Epithelial cell of proximal tubule (primary cell): ENCODE measurements at places on chromosomes 11 and 22. TPM values are rescaled to one million over a fixed set of nuclear protein-coding genes. Genes with fewer than 3 reads are reported as not detected.

Gene DDIAS
- 7.1 and 14.6 TPM in 2 replicates for total RNA-seq

Gene SOX10
- not detected in 2 replicates for total RNA-seq

Gene MOV10L1
- 0.12 and 0.29 TPM in 2 replicates for total RNA-seq

Gene SCT
- not detected in 2 replicates for total RNA-seq

Gene BUD13
- 27.7 and 33.7 TPM in 2 replicates for total RNA-seq

Gene OR6A2
- total RNA-seq: 0.07 TPM in 1 of 2 replicates, not detected in the other

Gene OR51E2
- not detected in 2 replicates for total RNA-seq

Gene ZNF280B
- total RNA-seq: 2.4 and 3.3 TPM in 2 replicates

Gene NAALAD2
- total RNA-seq: 0.23 and 0.43 TPM in 2 replicates

Gene ISX
- total RNA-seq: not detected in 2 replicates

Gene CCDC87
- total RNA-seq: 0.14 and 0.52 TPM in 2 replicates

Gene PRRG4
- 2.7 and 3.1 TPM in 2 replicates for total RNA-seq

Gene MS4A4E
- total RNA-seq: not detected in 2 replicates

Gene DDT
- 138 and 163 TPM in 2 replicates for total RNA-seq

Gene AGBL2
- total RNA-seq: 0.06 and 0.72 TPM in 2 replicates

Gene PYGM
- total RNA-seq: not detected in 2 replicates

Gene IL10RA
- 0.46 and 0.87 TPM in 2 replicates for total RNA-seq

Gene PGA5
- total RNA-seq: not detected in 2 replicates

Gene VSIG10L2
- total RNA-seq: not detected in 2 replicates

Gene CYP2D6
- total RNA-seq: 0.14 and 0.29 TPM in 2 replicates

Gene CTTN
- total RNA-seq: 192 and 254 TPM in 2 replicates

Gene NLRP10
- total RNA-seq: not detected in 2 replicates

Gene SCN3B
- 0.07 and 0.23 TPM in 2 replicates for total RNA-seq

Gene SERPIND1
- not detected in 2 replicates for total RNA-seq

Gene OR51I1
- not detected in 2 replicates for total RNA-seq

Gene CRYBA4
- not detected in 2 replicates for total RNA-seq

Gene SPDYC
- not detected in 2 replicates for total RNA-seq

Gene ZP1
- not detected in 2 replicates for total RNA-seq

Gene ADAMTS8
- not detected in 2 replicates for total RNA-seq

Gene IGLL1
- total RNA-seq: not detected in 2 replicates

Gene MMP8
- total RNA-seq: not detected in 2 replicates

Gene MPZL2
- total RNA-seq: 19.9 and 29.7 TPM in 2 replicates

Gene OOSP4B
- total RNA-seq: not detected in 2 replicates

Gene LUZP2
- total RNA-seq: 0.75 TPM in 1 of 2 replicates, not detected in the other

Gene GAL
- 22.5 and 70.8 TPM in 2 replicates for total RNA-seq

Gene POU2AF3
- total RNA-seq: 0.69 TPM in 1 of 2 replicates, not detected in the other

Gene PATE2
- 0.07 TPM in 1 of 2 replicates, not detected in the other for total RNA-seq

Gene PTPN5
- 0.07 TPM in 1 of 2 replicates, not detected in the other for total RNA-seq

Gene COX8A
- 539 and 593 TPM in 2 replicates for total RNA-seq

Gene GP1BB
- 0.81 TPM in 1 of 2 replicates, not detected in the other for total RNA-seq

Gene YPEL4
- total RNA-seq: 0.86 TPM in 1 of 2 replicates, not detected in the other

Gene PATE4
- not detected in 2 replicates for total RNA-seq

Gene ANGPTL5
- not detected in 2 replicates for total RNA-seq

Gene KDELR3
- total RNA-seq: 23.4 and 27.1 TPM in 2 replicates

Gene PRR33
- not detected in 2 replicates for total RNA-seq

Gene VPREB1
- not detected in 2 replicates for total RNA-seq

Gene RRAS2
- 86.7 and 90.0 TPM in 2 replicates for total RNA-seq

Gene CYTH4
- total RNA-seq: 0.07 TPM in 1 of 2 replicates, not detected in the other

Gene KCNQ1
- 0.46 and 1.4 TPM in 2 replicates for total RNA-seq

Gene SAA2
- 15.2 and 63.5 TPM in 2 replicates for total RNA-seq

Gene CREB3L1
- total RNA-seq: 0.29 and 2.4 TPM in 2 replicates

Gene BLID
- 0.29 and 1.9 TPM in 2 replicates for total RNA-seq

Gene RNASEH2C
- 76.7 and 81.1 TPM in 2 replicates for total RNA-seq

Gene DAGLA
- total RNA-seq: 4.5 and 7.3 TPM in 2 replicates
